Activated naive CD4-positive, alpha-beta T cell (primary cell): ENCODE measurements at places on chromosomes 2 and 18.
A peak's percentile ranks its signal among the peaks of the same experiment; 100 is the strongest.

DNA sequence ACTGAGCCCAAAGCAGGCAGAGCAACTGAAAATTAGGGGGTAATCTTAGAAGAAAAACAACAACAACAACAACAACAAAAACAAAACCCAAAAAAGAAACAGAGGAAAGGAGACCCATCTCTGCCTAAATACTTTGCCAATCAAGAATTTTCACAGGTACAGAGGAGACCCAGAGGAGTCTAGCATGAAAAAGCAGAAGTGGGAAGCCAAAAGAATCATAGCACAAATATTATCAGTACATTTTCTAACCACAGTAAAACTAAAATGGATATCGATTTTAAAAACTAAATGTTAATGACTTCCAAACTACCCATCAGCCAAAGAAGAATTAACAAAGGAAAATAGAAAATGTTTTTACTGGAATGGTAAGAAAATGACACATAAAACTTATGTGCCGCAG lies 148.1 kb downstream of the BAZ2B start:
- no peak for DNase-seq

DNA sequence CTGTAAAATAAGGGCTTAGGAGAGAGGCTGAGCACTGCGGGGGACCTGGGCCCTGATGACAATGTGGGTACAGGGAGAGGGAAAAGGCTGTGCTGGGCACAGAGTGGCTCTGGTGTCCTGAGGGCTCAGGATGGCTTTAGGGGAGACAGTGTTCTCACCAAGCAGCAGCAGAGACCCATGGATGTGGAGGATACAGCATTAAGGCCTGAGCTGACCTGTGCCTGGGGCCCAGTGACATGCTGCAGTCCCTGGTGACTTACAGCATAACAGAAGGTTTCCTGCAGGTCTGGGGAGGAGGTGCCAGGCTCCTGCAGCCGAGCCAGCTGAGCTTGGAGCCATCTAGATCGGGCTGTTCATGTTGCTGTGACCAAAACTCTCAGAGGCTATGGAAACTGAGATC lies 191.3 kb upstream of the SMAD2 start:
- DNase-seq = no peak

DNA sequence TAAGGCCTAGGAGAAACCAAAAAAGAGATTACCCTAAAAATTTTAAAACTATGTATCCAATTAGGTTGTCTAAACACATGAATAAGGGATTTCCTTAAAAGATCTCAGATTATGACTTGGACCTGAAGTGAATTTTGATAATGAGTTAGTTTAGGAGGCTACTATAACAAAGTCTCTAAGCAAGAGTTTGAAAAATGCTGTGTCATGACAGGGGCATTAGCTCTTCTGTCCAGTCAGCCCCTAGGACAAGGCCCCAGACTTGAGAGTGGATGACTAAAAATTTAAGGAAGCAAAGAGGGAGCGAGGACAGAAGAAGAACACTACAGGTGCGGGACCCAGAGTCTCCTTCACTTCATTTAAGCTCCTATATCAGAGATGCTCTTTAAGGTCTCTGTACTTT lies 135.9 kb downstream of the DTNB start:
- DNase-seq = no peak

- DNase-seq = no peak
Observed at GRCh38 chr18:37673671-37674070, 108.1 kb upstream of the CELF4 start.

- no peak for DNase-seq
Observed at GRCh38 chr18:44889111-44889510, 208.4 kb downstream of the SETBP1 start.

DNA sequence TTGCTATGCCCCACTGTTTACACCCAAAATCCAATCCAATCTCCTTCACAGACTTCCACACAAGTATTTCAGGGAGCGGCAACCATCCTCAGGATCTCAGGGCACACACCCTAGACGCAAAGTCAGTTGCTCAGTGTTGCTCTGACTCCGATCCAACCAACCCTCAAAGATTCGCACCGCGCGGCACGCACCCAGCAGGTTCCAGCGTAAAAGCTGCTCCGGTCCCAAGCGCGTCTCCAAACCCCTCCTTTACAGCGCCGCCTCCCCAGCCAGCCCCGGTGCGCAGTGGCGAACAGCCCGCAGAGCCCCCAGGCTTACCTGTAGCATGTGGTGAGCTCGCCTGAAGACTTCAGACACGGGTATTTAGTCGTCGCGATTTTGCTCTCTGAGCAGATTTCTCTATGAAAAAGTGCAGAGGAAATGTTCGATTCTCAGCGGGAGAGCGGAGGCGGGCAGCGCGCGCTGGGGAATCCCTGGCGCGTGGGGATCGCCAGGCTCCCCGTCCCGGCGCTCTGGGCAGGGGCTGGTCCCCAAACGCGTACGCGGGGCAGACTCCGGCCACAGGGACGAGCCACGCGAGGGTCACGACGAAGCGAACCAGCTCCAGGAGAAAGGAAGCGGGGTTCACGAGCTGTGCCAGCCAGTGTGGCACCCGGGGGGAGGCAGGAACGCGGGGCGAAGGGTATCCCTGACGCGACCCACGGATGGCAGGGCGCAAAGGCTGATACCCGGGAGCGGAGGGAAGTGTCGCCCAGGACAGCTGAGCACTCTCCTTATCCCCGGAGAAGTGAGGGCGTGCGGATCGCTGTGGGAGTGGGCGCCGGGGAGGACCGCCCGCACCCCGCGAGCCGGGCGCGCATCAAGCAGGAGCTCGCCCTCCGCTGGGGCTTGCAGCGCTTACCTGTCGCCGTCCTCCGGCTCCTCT lies 650 bp downstream of the CCBE1 start:
- DNase-seq = no peak

DNA sequence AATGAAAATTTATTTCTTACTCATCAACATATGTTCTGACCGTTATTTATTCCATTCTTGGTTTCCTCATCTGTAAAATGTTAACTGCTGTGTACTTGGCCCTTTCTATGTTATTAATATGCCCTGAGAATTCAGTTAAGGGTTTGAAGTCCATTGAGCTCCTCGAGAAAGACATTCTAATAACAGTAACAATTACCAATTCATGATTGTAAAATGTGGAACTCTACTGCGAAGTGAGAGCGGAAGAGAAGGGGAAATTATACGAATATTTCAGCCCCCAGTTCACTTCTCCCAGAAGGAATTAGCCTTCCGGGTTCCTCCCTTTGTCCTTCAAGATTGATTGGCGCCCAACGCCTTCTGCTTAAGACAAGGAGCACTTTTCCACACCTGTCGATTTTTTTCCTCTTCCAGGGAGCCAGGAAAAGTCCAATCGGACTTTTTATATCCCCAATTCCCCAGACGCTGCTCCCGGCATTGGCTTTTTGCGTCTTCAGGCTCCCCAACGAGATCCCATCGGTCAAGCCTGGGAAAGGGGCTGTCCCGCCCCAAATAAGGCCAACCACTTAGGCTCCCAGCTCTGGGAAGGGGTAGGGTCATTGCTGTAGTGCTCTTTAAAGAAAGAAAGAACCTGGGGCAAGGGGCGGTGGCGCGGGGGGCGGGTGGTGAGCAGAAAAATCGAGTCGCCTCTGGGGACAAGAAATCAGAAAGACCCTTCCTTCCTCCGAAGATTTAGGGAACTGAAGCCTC lies 1.6 kb downstream of the DSC2 start:
- no peak for DNase-seq

- DNase-seq = no peak
Observed at GRCh38 chr18:61606068-61606660, 272.9 kb downstream of the CDH20 start.

DNA sequence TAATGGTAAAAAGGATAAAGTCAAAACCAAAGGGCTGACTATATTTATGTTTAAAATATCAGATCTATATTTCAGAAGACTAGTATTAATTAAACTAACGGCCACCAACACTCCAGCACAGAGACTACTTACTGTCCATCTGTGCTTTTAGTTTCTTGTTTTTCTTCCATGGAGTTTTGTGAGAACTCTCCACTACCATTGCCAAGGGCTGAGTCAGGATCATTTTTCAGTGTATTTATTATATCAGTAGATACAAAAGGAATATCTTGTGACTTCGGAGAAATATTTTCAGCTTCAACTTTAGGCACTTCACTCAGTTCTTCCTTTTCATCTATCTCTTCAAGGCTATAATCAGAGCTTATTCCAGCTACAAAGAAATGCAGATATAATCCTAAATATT lies 79.1 kb upstream of the GRB14 start:
- DNase-seq = no peak

- DNase-seq = no peak
Observed at GRCh38 chr18:40708726-40709125, 1246.3 kb upstream of the PIK3C3 start.

- no peak for DNase-seq
Observed at GRCh38 chr18:45724601-45725000, 620 bp downstream of the SLC14A1 start.

- no peak for DNase-seq
Observed at GRCh38 chr18:41206341-41206830, 748.6 kb upstream of the PIK3C3 start.

GRCh38 chr2:143852759-143853158 lies 667.2 kb downstream of the ZEB2 start:
- DNase-seq = no peak

DNA sequence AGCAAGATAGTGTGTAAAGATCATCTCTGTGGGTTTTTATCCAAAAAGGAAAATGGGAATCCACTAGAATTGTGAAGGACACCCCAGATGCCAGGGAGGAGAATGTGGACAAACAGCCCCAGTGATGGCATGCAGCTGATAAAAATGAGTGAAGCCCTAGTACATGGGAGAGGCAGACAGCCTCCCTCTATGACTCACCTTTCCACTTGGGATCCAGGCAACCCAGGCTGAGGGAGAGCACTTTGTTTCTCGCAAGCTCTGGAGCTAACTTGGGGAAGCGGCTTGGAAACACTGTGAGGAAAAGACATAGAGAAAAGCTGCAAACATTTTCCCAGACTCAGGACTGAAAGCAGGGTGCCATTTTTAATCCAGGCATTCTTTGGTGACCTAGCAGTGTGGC lies 5.3 kb upstream of the FLACC1 start:
- no peak for DNase-seq

DNA sequence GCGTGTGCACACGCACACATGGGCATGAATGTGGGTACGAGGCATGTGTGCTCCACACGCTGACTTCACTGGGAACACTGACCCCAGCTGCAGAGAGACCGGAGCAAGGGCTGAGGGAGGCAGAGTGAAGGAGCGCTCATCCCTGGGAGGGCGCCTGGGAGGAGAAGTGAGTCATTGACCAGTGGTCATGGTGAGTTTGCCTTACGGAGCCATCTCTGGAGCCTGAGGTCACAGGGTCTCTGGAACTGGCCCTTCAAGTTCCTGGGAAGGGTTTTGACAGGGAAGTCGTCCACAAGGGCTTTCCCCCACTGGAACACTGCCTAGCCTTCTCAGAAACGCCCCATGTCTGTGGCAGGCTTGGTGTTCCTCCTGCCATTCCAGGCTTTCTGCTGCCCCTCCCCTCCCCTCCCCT lies 14.3 kb upstream of the TMEM185B start:
- no peak for DNase-seq

DNA sequence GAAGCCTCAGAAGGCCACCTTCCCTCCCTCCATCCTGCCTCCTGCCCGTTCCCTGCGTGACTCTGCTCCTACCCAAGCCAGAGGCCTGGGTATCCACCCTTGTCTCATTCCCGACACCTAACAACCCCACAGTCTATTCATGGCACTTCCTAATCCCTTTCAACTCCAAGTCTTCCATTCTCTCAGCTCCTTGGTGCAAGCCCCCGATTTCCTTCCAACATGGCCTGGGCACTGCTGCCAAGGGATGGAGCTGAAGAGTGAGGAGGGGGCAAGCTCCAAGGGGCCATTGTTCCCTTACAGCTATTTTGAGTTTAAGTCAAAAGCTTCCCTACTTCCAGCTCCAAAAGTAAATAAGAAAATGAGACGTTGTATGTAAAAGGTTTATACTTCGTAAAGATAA lies 84.8 kb upstream of the ASB18 start:
- DNase-seq = no peak

GRCh38 chr2:30235008-30235655 lies 3.8 kb downstream of the LBH start:
- peak; percentile 29 for DNase-seq

GRCh38 chr2:183898641-183899040 lies 699.7 kb upstream of the ZNF804A start:
- no peak for DNase-seq
